ENCODE measurements at places on chromosomes 1 and 21.

GRCh38 chr1:232170909-232171308, 459.0 kb downstream of the SIPA1L2 start:
- DNase-seq: no peak

DNA sequence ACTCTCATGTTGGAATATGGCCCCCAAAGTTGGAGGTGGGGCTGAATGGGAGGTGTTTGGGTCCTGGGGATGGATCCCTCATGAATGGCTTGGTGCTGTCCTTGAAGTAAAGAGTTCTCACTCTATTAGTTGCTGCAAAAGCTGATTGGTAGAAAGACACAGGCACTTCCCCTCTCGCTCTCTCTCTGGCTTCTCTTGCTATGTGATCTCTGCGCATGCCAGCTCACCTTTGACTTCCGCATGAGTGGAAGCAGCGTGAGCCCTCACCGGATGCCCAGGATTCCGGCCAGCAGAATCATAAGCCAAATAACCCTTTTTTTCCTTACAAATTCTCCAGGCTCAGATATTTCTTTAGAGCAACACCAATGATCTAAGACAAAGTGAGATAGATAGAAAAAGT, 20.9 kb upstream of the CCSAP start:
- DNase-seq: no peak

DNA sequence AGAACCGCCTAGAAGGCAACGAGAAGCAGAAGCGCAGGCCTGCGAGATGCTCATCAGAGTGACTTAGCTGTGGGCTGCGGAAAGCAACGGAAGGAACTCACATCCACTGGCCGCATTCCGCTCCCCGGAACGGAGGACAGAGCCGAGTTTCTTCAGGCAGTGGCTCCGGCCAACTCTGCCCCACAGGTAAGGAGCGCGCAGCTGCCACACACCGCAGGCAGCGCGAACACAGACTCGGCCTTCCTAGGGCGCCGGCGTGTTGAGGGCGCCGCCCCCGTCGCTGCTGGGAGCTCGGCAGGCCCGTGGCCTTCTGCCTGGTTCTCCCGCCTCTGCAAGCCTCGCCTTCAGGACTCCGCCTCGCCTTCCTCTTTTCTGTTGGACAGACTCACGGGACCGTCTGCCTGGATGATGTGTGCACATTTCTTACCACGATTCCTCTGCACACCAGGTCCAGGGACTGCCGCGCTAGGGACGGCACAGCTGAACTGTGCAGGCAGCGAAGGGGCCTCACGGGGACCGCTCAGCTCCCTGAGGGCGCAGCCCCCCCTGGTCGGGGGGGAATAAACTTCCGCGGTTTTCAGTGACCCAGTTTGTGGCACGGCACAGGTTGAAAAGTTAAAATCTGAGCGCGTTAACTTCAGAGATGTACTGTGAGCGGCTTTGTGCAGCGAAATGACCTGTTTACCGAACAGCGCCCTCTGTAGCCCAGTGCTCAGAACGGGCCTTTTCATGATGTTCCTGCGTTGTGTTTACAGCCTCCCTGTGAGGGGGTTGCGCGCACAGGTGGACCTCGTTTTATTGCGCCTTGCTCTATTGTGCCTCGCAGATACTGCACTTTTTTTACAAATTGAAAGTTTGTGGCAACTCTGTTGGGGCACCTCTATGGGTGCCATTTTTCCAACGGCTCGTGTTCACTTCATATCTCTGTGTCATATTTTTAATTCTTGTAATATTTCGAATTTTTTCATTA, 15.8 kb downstream of the TCP10L start:
- DNase-seq: no peak

DNA sequence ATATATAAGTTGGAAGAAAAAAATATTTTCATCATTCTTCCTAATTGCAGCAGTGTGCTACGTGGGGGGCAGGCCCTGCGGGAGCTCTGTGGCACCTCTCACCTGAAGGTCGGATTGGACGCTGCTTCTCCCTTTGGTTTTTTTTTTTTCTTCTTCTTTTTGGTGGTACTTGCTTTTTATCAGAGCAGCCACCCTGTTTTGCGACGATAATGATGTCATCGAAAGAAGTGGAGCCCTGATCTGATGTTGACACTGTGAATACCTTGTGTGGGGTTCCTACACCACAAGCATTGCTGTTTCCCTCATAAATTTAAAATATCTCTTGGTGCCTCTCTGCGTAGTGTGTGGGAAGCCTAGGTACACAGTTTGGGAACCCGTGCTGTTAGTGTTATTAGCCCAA, 5.5 kb downstream of the TRAPPC10 start:
- no peak for DNase-seq

- no peak for DNase-seq
These were observed 70.9 kb upstream of the COL6A1 start for GRCh38 chr21:45910548-45911221.

DNA sequence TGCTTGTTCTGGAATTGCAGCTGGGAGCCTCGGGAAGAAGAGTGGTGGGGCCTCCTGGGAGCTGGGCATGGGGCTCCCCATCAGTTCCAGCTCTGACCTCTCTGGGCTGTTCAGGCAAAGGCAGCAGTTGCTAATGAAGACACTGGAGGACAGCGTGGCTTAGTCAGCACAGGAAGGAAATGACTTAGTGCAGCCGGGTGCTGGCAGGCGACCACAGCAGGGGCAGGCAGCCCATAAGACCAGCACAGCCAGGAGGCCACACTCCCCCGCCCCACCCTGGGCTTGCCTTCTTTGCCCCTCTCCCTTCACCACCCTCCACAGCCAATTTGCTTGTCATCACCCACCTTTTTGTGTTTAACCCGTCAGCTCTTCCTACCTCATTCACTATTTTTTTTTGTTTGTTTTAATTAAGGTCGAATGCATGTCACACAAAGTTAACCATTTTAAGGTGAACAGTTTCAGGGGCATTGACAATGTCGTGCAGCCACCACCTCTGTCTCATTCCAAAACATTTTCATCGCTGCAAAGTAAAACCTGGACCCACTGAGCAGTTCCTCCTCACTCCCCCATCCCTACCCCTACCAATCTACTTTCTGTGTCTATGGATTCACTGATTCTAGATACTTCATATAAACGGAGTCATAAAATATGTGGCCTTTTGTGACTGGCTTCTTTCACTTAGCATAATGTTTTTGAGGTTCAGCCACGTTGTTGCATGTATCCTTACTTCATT, 10.9 kb downstream of the OLIG2 start:
- peak; percentile 28 for DNase-seq

GRCh38 chr1:214660900-214661299, 57.9 kb downstream of the CENPF start:
- DNase-seq: peak; percentile 76

- peak; percentile 72 for DNase-seq
These were observed 26.8 kb upstream of the ZNF697 start for GRCh38 chr1:119674835-119675289.

DNA sequence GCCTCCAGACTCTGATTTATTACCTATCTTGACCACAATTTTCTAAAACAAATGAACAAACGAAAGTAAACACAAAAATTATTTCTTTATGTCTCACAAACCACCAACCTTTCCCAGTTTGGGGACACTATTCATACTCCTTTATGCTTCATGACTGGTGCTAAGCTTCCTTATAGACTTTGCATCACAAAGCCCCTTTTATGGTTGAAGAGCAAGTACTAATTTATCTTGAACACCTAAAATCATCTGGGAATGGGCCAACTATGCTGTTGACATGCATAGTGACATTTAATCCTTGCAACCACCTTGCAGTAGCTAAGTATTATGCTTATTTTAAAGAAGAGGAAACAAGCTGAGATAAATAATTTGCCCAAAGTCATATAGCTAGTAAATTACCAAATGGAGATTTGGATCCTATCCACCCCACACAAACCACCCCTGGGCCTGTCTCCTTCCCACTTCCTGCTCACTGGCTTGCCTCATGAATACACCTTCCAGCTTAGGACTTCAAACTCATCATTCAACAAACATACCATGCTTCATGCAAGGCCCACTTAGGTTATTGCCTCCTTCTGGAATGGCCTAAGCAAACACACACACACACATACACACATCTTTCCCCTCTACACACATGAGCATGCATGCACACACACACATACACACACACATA, 192.2 kb downstream of the PLPP3 start:
- no peak for DNase-seq

- no peak for DNase-seq
These were observed 141.9 kb upstream of the LYPLAL1 start for GRCh38 chr1:219031809-219032208.

DNA sequence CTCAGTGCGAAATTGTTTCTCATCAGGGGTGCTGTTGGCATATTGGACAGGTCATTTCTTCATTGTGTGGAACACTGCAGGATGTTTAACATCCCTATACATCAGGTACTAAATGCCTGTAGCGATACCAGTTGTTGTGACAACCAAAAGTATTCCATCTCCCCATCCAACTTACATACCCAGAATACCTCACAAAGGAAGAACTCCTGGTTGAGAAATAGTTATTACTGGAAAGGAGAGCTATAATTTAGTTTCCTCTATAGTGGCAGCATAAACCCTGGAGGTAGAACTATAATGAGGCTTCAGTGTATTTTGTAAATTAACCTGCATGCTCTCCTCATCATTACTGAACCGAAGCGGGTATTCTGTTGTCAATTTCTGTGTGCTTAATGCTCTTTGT, 45.1 kb downstream of the IVNS1ABP start:
- DNase-seq: no peak

DNA sequence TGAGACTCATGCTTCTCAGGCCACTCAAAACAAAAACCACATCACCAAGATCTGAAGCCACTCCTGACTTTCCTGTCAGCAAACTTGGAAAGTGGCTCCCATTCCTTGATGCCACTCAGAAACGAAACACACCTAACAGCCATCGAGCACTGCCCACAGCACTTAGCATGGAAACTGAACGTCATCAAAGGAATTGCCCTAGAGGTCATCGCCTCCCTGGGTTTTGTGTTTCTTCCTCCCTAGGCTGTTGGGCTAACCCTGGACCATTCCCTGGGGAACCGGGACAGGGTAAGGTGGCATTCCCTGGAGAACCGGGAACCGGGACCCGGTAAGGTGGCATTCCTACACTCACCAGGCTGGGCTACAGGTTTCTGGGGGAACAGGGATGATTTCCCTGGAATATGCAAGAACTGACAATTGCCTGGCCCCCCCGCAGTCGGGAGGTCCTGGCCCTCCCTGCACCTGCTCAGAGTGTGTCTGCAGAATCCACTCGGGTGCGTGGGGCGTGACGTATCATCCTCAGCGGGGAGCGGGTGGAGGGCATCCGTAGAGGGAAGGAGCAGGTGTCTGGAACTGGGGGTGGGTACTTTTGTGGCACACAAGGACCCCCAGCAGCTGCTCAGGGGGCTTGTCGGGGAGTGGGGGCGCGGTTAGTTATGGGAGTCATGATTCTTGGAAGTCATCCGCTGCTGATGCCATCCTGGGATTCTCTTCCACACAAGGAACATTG, 30.3 kb downstream of the SLC45A1 start:
- no peak for DNase-seq

DNA sequence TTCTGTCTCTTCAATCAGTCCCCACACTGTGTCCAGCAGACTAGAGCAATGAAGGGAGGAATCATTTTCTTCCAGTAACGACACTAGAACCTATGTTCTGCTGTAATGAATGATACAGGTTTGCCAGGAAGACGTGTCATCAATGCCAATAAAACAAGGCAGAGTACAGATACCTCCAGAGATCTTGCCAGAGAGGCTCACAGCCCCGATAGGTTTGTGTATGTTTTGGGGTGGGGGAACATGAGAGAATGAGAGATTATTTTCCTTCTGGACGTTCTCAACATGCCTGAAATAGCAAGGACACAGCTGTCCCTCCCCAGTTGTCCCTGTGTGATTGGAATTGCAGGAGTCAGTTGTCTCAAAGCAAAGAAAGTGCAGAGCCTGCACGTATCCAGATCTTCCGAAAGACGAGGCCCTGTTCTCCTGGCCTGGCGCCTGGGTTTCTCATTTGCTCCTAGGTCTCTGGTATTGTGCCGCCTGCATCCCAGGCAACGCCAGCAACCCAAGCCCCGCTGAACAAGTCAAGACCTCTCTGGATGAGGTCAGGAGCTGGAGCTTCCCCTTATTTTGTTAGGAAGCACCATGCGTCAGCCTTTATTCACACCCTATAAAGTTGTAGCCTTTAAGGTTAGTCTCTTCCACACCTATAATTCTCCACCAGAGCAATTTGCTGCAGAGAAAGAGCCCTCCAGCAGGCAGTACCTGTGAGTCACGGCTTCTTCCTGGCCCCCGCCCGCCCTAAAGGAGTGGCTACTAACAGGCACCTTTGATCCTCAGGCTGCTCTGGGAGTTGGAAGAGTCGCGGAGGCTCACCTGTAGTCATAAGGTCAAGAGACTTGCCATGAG, 130.5 kb downstream of the TOMM20 start:
- DNase-seq: no peak

- DNase-seq: no peak
These were observed 12.0 kb downstream of the SETD4 start for GRCh38 chr21:36048357-36048756.

GRCh38 chr1:198024782-198025181, 107.6 kb downstream of the LHX9 start:
- peak; percentile 19 for DNase-seq

DNA sequence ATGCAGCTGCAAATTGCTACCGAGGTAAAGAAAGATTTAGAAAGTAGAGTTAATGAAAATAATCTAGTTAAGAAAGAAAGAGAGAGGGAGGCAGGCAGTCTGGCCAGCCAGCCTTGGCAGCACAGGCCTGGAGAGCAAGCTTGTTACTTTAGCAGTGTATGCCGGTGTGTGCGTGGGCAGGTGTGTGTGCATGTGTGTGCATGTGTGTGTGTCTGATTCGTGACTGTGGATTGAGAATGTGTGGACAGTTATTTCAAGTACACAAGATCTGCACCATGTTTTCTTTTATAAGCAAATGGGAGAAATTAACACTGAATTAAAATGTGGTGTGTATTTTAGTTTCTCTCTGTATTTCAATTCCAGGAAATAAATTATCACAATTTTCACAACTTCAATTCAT, 211.6 kb downstream of the DSCAM start:
- no peak for DNase-seq

GRCh38 chr21:44893278-44893556, 19.7 kb upstream of the PTTG1IP start:
- DNase-seq: no peak

DNA sequence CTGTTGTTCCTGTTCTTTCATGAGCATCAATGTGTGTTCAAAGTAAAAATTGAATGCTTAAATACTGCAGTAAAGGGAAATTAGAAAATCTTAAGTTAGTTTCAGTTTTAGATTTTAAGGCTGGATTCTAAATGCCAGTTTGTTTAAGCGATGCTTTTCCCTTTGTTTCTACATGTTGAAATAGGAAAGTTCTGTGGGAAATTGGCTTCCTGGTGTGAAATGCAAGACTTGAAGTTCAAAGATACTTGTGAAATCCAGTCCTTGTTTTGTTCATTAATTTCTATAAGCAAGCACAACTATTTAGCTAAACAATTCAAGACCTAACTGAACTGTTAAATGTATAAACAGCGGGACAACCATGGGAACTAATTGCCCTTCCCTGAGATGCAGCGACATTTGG, 149.1 kb downstream of the LYPLAL1 start:
- DNase-seq: no peak

GRCh38 chr1:219882096-219882495, 46.3 kb downstream of the SLC30A10 start:
- no peak for DNase-seq
